Gastrocnemius medialis (tissue), 4 donors: ENCODE measurements at places on chromosomes 1 and 21. TPM values are rescaled to one million over a fixed set of nuclear protein-coding genes. Genes with fewer than 3 reads are reported as not detected.

RIPPLY3 gene
- total RNA-seq, result not detected

PKP1 gene
- 0.71 TPM for total RNA-seq

OR2T33 gene
- not detected for total RNA-seq

RTCA gene
- total RNA-seq, result 22.3 TPM

LYPD8 gene
- not detected for total RNA-seq

C1orf53 gene
- total RNA-seq, result 4.8 TPM

DNA sequence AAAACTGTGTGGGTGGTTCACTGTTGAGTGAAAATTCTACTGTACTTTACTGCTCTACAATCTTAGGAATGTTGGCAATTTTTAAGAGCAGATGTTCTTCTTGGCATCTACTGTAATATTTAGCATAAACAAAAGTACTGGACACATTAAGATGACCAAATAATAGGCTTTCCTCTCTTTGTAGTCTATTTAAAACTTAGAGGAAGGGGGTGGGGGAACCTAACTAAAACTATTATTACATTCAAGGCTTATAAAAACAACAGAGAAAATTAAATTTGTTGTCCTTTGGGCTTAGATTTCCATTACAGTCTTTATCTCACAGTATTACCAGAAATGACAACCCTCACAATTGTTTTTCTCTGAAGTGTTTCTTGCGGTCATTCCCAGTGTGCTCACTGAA, 181.2 kb downstream of the PLPPR4 start:
- no peak for DNase-seq
- H3K27ac ChIP-seq, result no peak overlapping the region
- H3K4me3 ChIP-seq, result no peak overlapping the region
- H3K4me1 ChIP-seq, result no peaks in the 10 kb centered on the region

- peak overlapping the region; percentile 70 for H3K4me3 ChIP-seq
- no peaks in the 10 kb centered on the region for H3K4me1 ChIP-seq
- no peaks in the 10 kb centered on the region for H3K27me3 ChIP-seq
These were observed 84.4 kb downstream of the NKAIN1 start for GRCh38 chr1:31155216-31155806.

DNA sequence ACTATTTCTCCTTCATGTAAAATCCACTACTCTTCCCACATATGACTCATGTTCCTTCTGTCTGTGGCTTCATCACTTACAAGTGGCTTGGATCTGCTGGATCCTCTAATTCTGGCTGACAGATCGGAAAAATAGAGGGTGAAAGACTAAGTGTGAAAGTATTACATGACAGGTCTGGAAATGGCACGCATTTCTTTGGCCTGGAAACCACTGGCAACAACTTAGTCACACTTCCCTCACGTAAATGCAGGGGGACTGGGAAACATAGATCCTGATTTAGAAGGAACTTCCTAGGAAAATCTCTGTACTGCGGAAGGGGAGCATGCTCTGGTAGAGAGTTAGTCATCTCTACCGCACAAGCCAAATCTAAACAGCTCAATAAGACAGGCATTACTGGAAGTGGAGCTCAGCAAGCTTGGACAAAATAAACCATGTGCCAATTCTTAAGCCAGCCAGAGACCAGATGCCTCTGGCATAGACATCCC, 305.4 kb upstream of the PTBP2 start:
- peak; percentile 46 for DNase-seq
- H3K4me3 ChIP-seq, result no peak overlapping the region
- H3K27me3 ChIP-seq, result no peaks in the 10 kb centered on the region
- H3K27ac ChIP-seq, result peak overlapping the region; percentile 12
- no peaks in the 10 kb centered on the region for H3K36me3 ChIP-seq

- no peaks in the 10 kb centered on the region for H3K4me1 ChIP-seq
- no peaks in the 10 kb centered on the region for H3K36me3 ChIP-seq
- H3K4me3 ChIP-seq, result no peak overlapping the region
- no peak for DNase-seq
These were observed 28.8 kb downstream of the TFF3 start for GRCh38 chr21:42286416-42286815.

GRCh38 chr21:16198546-16198945, 468.8 kb downstream of the USP25 start:
- no peaks in the 10 kb centered on the region for H3K27me3 ChIP-seq
- H3K4me1 ChIP-seq, result peaks cover 14% of the 10 kb centered on the region
- H3K36me3 ChIP-seq, result no peaks in the 10 kb centered on the region
- peak overlapping the region; percentile 46 for H3K27ac ChIP-seq
- H3K4me3 ChIP-seq, result no peak overlapping the region
- DNase-seq, result no peak

- H3K27ac ChIP-seq, result no peak overlapping the region
- no peaks in the 10 kb centered on the region for H3K27me3 ChIP-seq
- no peak for DNase-seq
- no peaks in the 10 kb centered on the region for H3K36me3 ChIP-seq
- H3K4me3 ChIP-seq, result no peak overlapping the region
These were observed 121.6 kb upstream of the IRF2BP2 start for GRCh38 chr1:234731569-234732085.

- no peak overlapping the region for H3K4me3 ChIP-seq
- H3K4me1 ChIP-seq, result no peaks in the 10 kb centered on the region
- H3K27ac ChIP-seq, result no peak overlapping the region
- H3K36me3 ChIP-seq, result no peaks in the 10 kb centered on the region
These were observed 4.9 kb upstream of the LRRC3 start for GRCh38 chr21:44450402-44450801.

DNA sequence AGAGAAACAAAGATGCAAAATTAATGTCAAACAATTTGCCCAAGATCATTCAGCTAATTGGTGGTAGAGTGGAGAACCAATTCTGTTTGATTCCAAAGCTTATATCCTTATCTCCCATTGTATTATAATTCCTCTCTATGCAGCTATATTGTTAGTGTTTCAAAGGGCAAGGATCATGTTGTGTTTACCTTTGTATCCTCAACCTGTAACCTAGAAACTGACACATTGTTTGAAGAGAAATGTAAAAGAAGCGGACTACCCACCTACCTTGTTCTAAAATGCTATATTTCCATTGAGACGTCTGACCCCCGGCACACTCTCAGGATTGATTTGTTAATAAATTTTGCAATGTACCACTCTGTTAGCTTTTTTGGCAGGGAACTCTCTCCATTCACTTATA, 9.3 kb downstream of the RAVER2 start:
- no peaks in the 10 kb centered on the region for H3K27me3 ChIP-seq
- H3K27ac ChIP-seq, result no peak overlapping the region
- H3K36me3 ChIP-seq, result no peaks in the 10 kb centered on the region
- DNase-seq, result no peak
- H3K4me1 ChIP-seq, result peaks cover 13% of the 10 kb centered on the region
- H3K4me3 ChIP-seq, result no peak overlapping the region

DNA sequence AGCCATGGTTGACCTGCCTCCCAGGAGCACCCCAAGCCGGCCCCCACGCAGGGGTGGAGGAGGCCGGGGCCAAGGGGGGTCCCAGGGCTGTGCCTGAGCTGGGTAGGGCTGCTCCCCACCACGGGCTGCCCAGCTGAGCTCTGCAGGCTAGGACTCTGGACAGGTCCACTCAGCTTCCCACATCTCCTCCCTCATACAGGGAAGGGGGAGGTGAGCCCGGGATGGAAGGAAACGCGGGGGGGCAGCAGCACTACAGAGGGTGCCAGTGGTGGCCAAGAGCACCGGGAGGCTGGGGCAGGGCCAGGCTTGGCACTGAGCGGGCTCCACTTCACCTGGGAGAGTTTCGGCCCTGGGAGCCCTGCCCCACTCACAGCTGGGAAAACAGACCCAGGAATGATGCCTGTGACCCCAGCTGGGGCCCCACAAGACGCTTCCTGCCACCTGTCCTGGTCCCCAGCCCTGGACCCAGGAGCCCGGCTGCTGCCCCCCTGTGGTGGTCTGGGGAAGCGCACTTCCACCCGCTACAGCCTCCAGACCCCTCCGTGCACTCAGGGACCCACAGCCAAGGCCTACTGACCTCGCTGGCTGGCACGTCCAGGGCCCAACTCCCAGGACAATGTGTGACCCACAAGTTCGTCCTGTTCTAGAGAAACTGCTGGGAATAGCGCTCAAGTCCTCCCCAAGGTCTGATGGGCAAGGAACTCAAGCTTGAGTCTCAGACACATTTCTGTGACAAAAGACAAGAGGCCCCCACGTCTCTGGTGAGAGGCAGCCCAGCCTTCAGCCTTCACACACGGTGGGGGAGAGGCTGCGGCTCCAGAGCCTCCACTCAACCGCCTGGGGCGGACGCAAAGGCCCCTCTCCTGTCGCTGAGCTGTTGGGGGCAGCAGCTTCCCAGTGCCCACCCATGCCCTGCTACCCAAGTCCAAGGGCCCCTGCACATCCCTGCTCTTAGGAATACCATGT, 3.0 kb downstream of the AURKAIP1 start:
- H3K36me3 ChIP-seq, result peaks cover 11% of the 10 kb centered on the region
- H3K27me3 ChIP-seq, result no peaks in the 10 kb centered on the region
- H3K4me1 ChIP-seq, result peaks cover 38% of the 10 kb centered on the region
- peak; percentile 63 for DNase-seq
- H3K4me3 ChIP-seq, result no peak overlapping the region
- peak overlapping the region; percentile 49 for H3K27ac ChIP-seq

- no peaks in the 10 kb centered on the region for H3K36me3 ChIP-seq
- H3K4me1 ChIP-seq, result peaks cover 10% of the 10 kb centered on the region
- DNase-seq, result no peak
- peak overlapping the region; percentile 92 for H3K27ac ChIP-seq
These were observed 27.7 kb downstream of the TRIM11 start for GRCh38 chr1:228378873-228379460.

DNA sequence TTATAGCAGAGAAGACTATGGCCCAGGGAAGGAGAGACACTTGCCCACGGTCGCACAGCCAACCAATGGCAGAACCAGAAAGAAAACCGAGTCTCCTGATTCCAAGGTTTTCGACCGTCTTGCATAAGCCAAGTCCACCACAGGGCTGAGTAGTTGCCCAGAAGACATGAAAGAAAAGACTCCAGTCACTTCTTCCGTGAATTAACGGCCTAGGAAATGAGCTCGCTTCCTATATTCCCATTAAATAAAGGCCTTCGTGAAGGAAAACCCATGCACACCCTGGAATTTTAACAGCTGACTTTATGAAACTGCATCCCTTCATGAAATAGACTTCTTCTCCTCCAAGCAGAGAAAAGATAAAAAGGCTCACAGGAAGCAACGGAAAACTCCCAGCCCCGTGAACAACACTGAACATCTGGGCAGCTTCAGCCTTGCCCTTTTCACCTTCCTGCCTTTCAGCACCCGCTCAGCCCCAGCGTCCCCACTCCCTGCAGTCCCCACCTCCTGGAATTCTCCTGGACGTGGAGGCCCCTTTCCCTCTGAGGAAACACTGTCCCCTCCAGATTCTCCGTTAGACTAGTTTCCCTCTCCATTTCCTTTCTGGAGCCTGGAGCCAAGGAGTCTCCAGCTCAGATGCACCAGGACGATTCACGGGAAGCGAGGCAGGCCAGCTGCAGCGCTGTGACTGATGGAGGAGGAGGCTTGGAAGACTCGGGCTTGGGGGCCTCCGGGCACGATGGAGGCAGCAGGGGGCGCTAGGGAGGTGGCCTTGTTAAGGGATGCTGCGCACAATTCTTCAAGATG, 2.7 kb upstream of the MYOC start:
- H3K4me1 ChIP-seq, result peaks cover 26% of the 10 kb centered on the region
- H3K27ac ChIP-seq, result peak overlapping the region; percentile 68
- no peaks in the 10 kb centered on the region for H3K27me3 ChIP-seq
- peak; percentile 52 for DNase-seq
- no peaks in the 10 kb centered on the region for H3K36me3 ChIP-seq

- no peaks in the 10 kb centered on the region for H3K36me3 ChIP-seq
- DNase-seq, result no peak
- peaks cover 12% of the 10 kb centered on the region for H3K4me1 ChIP-seq
These were observed 150.9 kb downstream of the PRDM16 start for GRCh38 chr1:3219791-3220467.

GRCh38 chr1:226044514-226045101, 17.9 kb upstream of the H3-3A start:
- H3K27me3 ChIP-seq, result no peaks in the 10 kb centered on the region
- H3K36me3 ChIP-seq, result no peaks in the 10 kb centered on the region
- DNase-seq, result no peak
- no peak overlapping the region for H3K4me3 ChIP-seq
- no peak overlapping the region for H3K27ac ChIP-seq
- H3K4me1 ChIP-seq, result no peaks in the 10 kb centered on the region

GRCh38 chr1:116861137-116861536, 48.6 kb upstream of the PTGFRN start:
- H3K36me3 ChIP-seq, result no peaks in the 10 kb centered on the region
- no peaks in the 10 kb centered on the region for H3K4me1 ChIP-seq
- H3K27me3 ChIP-seq, result no peaks in the 10 kb centered on the region
- no peak for DNase-seq

GRCh38 chr1:10943991-10944730, 68.3 kb upstream of the TARDBP start:
- H3K27ac ChIP-seq, result peak overlapping the region; percentile 38
- H3K4me1 ChIP-seq, result peaks cover 18% of the 10 kb centered on the region
- peak overlapping the region; percentile 40 for H3K4me3 ChIP-seq

GRCh38 chr1:42981255-42981805, 22.7 kb upstream of the SLC2A1 start:
- no peaks in the 10 kb centered on the region for H3K4me1 ChIP-seq
- no peak for DNase-seq
- no peak overlapping the region for H3K27ac ChIP-seq
- H3K36me3 ChIP-seq, result no peaks in the 10 kb centered on the region
- peaks cover 26% of the 10 kb centered on the region for H3K27me3 ChIP-seq
